Hair follicle dermal papilla cell (primary cell): ENCODE measurements at places on chromosomes 12 and 14. TPM values are rescaled to one million over a fixed set of nuclear protein-coding genes. Genes with fewer than 3 reads are reported as not detected.

SERPINA12 gene
- not detected in 2 replicates for total RNA-seq

CFAP54 gene
- total RNA-seq: 2.4 and 3.4 TPM in 2 replicates

FITM1 gene
- total RNA-seq: not detected in 2 replicates

PCED1B gene
- total RNA-seq: 0.97 and 1.3 TPM in 2 replicates

VSX2 gene
- total RNA-seq: not detected in 2 replicates
